ENCODE measurements at places on chromosomes 1 and 21. TPM values are rescaled to one million over a fixed set of nuclear protein-coding genes. Genes with fewer than 3 reads are reported as not detected.

- H3K4me1 ChIP-seq: peaks cover 27% of the 10 kb centered on the region
- no peak overlapping the region for H3K4me3 ChIP-seq
- no peaks in the 10 kb centered on the region for H3K27me3 ChIP-seq
- H3K36me3 ChIP-seq: no peaks in the 10 kb centered on the region
Measured at GRCh38 chr1:204098683-204099082, 25.8 kb downstream of the SOX13 start.

- H3K27me3 ChIP-seq: no peaks in the 10 kb centered on the region
- H3K4me3 ChIP-seq: no peak overlapping the region
- no peak overlapping the region for H3K27ac ChIP-seq
- peaks cover 95% of the 10 kb centered on the region for H3K4me1 ChIP-seq
- no peak for DNase-seq
- H3K36me3 ChIP-seq: no peaks in the 10 kb centered on the region
Measured at GRCh38 chr1:235289859-235290739, 37.9 kb downstream of the ARID4B start.

DNA sequence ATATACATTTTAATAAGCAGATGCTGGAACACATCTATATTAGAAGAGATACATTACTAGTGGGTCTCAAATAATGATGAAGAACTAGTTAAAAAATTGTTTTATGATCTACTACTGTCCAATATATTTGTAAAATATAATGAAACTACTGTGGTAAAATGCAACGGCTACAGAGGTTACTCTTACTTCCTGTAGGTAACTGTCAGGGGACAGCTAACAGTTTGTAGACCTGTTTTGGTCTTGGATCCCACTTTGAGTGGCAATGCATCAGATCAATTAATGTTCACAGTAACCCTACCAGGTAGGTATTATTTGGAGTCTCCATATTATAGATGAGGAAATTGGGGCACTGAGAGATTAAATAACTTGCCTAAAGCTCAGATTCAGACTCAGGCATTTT is 26.7 kb upstream of the MYSM1 start:
- no peak overlapping the region for H3K4me3 ChIP-seq
- no peak for DNase-seq
- H3K36me3 ChIP-seq: no peaks in the 10 kb centered on the region
- no peak overlapping the region for H3K27ac ChIP-seq

GRCh38 chr21:20004367-20004766 is 993.8 kb upstream of the NCAM2 start:
- H3K36me3 ChIP-seq: no peaks in the 10 kb centered on the region
- DNase-seq: no peak
- H3K4me1 ChIP-seq: no peaks in the 10 kb centered on the region
- no peak overlapping the region for H3K27ac ChIP-seq
- no peaks in the 10 kb centered on the region for H3K27me3 ChIP-seq

DNA sequence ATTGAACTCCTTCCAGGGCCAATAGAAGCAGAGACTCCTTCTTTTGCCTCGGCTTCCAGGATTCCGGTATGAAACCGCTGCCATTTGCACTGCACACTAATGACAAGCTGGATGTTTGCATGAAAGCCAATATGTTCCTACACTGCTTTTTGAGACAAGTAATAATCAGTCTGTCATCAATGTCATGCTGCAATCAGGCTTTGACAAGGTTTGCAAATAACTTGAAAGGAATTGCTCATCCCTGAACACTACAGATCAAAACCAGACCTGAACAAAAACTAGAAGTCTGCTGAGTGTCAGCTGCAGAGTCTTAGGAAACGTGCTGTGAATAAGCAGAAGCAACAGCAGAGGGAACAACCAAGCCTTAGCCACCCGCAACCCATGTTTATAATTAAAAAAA is 720.7 kb upstream of the CXADR start:
- no peaks in the 10 kb centered on the region for H3K36me3 ChIP-seq
- no peak for DNase-seq
- no peak overlapping the region for H3K27ac ChIP-seq
- H3K4me1 ChIP-seq: no peaks in the 10 kb centered on the region
- no peaks in the 10 kb centered on the region for H3K27me3 ChIP-seq

GRCh38 chr1:246081856-246082668 is 425.0 kb downstream of the SMYD3 start:
- H3K27ac ChIP-seq: no peak overlapping the region
- H3K4me3 ChIP-seq: no peak overlapping the region
- no peaks in the 10 kb centered on the region for H3K4me1 ChIP-seq
- no peaks in the 10 kb centered on the region for H3K27me3 ChIP-seq
- no peak for DNase-seq
- no peaks in the 10 kb centered on the region for H3K36me3 ChIP-seq

- H3K27me3 ChIP-seq: no peaks in the 10 kb centered on the region
- H3K4me1 ChIP-seq: no peaks in the 10 kb centered on the region
- no peak for DNase-seq
- no peak overlapping the region for H3K27ac ChIP-seq
- H3K4me3 ChIP-seq: no peak overlapping the region
- no peaks in the 10 kb centered on the region for H3K36me3 ChIP-seq
Measured at GRCh38 chr1:232184561-232185530, 445.1 kb downstream of the SIPA1L2 start.

DNA sequence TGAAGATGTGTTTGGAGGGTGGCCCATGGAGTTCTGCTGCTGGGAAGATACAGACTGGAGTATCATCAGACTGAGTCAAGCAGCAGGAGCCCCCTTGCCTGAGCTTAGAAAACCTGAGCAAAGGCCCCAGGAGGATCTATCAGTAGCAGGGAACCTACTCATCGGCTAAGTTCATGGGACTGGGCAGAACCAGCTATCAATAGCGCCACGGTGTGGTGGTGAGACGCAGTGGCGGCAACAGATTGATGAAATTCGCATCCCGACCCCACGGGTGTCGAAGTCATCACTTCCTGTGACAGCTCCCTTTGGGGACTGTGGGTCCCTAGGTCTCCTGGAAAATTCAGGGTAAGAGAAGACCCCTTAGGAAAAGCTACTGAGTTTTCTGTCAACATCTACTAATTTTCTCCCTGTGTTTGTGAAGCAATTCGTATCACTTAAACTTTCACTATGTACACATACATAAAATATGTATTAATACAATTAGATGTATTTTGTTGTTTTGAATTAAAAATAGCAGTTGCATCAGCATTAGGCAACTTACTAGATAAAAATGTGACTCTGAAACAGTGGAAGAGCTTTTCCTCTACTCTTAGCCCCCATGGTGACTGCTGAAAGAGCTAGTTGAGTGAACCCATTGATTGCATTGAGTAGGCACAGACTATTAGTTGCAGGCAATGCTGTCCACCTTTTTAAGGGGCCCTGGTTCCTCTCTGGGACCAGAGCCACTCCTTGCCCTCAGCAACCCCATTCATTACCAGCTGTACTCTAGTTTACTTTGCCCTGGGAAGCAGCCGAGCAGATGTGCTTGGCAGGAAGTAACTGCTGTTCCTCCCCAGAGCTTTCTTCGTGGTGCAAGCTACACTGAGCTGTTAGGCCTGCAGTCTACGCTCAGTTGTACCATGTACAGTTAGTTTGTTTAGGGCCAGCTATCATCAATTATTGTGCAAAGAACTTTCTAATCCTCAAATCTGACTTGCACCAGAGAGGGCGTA is 7.3 kb upstream of the CACNA1S start:
- H3K36me3 ChIP-seq: no peaks in the 10 kb centered on the region
- H3K4me3 ChIP-seq: no peak overlapping the region
- H3K27ac ChIP-seq: no peak overlapping the region
- H3K4me1 ChIP-seq: peaks cover 11% of the 10 kb centered on the region
- no peak for DNase-seq

DNA sequence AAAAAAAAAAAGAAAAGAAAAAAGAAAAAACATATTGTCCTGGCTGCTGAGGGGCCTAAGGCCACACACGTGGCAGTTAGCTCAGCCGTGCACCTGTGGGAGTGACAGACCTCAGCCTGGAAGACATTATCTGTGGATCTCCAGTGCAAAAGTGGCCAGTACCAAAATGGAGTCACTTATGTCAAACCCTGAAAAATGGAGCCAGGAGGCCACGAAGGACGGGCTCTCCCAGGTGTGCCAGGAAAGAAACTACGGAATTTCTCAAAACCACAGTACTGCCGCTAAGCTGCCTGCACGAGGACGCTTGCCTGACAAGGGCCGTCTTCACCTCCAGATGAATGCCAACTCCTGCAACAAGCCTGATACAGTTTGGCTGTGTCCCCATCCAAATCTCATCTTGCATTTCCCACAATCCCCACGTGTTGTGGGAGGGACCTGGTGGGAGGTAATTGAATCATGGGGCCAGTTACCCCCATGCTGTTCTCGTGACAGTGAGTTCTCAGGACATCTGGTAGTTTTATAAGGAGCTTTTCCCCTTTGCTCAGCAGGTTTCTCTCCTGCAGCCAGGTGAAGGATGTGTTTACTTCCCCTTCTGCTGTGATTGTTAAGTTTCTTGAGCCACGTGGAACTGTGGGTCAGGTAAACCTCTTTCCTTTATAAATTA is 5.3 kb upstream of the MIB2 start:
- DNase-seq: no peak
- no peaks in the 10 kb centered on the region for H3K27me3 ChIP-seq
- no peaks in the 10 kb centered on the region for H3K36me3 ChIP-seq

- no peaks in the 10 kb centered on the region for H3K36me3 ChIP-seq
- DNase-seq: no peak
- no peaks in the 10 kb centered on the region for H3K4me1 ChIP-seq
- H3K27me3 ChIP-seq: no peaks in the 10 kb centered on the region
Measured at GRCh38 chr1:237124856-237125462, 83.0 kb downstream of the RYR2 start.

GRCh38 chr1:67383999-67384638 is 46.1 kb downstream of the SERBP1 start:
- no peak overlapping the region for H3K4me3 ChIP-seq
- no peaks in the 10 kb centered on the region for H3K4me1 ChIP-seq
- no peaks in the 10 kb centered on the region for H3K36me3 ChIP-seq
- DNase-seq: no peak
- H3K27ac ChIP-seq: no peak overlapping the region
- H3K27me3 ChIP-seq: no peaks in the 10 kb centered on the region

- H3K36me3 ChIP-seq: no peaks in the 10 kb centered on the region
- peak; percentile 53 for DNase-seq
- H3K27ac ChIP-seq: no peak overlapping the region
- H3K4me1 ChIP-seq: no peaks in the 10 kb centered on the region
- no peak overlapping the region for H3K4me3 ChIP-seq
Measured at GRCh38 chr1:2805801-2806430, 4.4 kb upstream of the TTC34 start.

GRCh38 chr1:44798481-44799365 is 1.5 kb upstream of the PLK3 start:
- H3K4me3 ChIP-seq: no peak overlapping the region
- H3K27me3 ChIP-seq: no peaks in the 10 kb centered on the region
- H3K4me1 ChIP-seq: peaks cover 11% of the 10 kb centered on the region
- peak overlapping the region; percentile 96 for H3K27ac ChIP-seq
- DNase-seq: peak; percentile 80

DNA sequence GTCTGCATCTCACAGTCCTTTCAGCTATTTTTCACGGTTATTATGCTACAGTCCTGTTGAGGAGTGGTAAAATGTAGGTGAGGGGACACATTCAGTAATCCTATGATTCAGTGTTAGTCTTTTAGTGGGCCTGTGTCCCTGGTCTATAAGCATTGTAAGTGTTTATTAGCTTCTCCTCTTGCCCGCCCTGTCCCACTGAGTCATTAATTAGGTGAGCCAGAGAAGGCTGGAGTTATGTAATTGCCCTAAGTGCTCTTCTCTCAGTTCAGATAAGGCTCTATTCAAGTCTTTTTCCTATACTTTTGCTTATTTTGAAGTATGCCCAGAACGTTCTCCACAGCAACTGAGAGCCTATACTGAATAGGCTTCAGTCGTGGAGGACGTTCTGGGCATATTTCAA is 76.3 kb upstream of the ZRANB2 start:
- H3K4me1 ChIP-seq: no peaks in the 10 kb centered on the region
- no peak overlapping the region for H3K4me3 ChIP-seq
- no peak overlapping the region for H3K27ac ChIP-seq
- DNase-seq: no peak
- H3K27me3 ChIP-seq: no peaks in the 10 kb centered on the region

- H3K27ac ChIP-seq: no peak overlapping the region
- H3K4me1 ChIP-seq: no peaks in the 10 kb centered on the region
- H3K4me3 ChIP-seq: no peak overlapping the region
- H3K36me3 ChIP-seq: peaks cover 97% of the 10 kb centered on the region
- H3K27me3 ChIP-seq: no peaks in the 10 kb centered on the region
Measured at GRCh38 chr1:211287218-211287617, 28.1 kb downstream of the RCOR3 start.

GRCh38 chr1:204870160-204870912 is at the start of gene NFASC:
NFASC (plus strand) TSS chr1:204870862; CDS start chr1:204944316, 73,454 bp downstream.
- H3K4me3 ChIP-seq: no peak within 1 kb of the TSS
- H3K4me1 ChIP-seq: no peaks in the 10 kb centered on the region
- H3K36me3 ChIP-seq: no peaks in the 10 kb centered on the region
- no peak for DNase-seq

GRCh38 chr21:32795802-32796559 is 24.4 kb upstream of the PAXBP1 start:
- H3K27ac ChIP-seq: no peak overlapping the region
- H3K4me3 ChIP-seq: no peak overlapping the region
- peaks cover 7% of the 10 kb centered on the region for H3K4me1 ChIP-seq
- no peak for DNase-seq

DNA sequence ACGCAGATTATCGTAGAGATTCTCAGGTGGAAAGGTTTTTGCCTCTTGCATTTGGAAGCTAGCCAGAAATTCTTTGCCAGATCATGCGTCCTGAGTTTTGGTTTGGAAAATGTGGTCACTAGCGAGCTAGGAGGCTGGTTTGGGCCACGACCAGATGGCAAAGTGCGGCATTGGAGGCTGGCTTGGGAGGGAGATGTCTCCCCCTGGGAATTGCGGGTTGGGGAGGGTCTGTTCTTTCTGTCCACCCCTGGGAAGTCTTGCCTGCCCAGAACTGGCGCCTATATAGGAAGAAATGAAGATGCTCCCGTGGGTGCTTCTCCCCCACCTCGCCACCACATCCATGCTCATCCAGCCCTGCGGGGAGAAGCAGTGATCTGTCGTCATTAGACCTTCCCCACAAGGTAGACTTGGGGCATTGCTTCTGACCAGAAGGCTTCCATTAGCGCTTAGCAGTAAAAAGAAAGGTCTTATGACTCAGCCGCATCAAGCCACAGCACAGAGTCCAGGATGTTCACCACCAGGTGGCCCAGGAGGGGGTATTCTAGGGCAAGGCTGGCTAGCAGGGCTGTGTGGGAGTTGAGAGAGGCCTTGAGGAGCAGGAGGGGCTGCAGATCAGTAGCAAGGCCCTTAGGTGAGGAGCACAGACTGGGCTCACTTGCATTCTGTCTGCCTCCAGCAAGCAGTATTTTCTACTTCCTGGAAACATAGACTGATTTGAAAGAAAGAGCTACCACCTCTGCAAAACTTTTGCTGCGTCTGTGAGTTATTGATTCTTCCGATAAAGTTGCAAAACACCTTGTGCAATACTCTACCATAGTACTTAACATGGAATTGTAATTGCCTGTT is 1.5 kb upstream of the PTP4A2 start:
- DNase-seq: peak; percentile 88
- no peaks in the 10 kb centered on the region for H3K27me3 ChIP-seq
- peaks cover 54% of the 10 kb centered on the region for H3K4me1 ChIP-seq
- no peak overlapping the region for H3K4me3 ChIP-seq
- peak overlapping the region; percentile 98 for H3K27ac ChIP-seq

GRCh38 chr1:154944401-154945159 is 8.1 kb upstream of the PMVK start:
- H3K4me1 ChIP-seq: peaks cover 45% of the 10 kb centered on the region
- no peak for DNase-seq
- no peak overlapping the region for H3K27ac ChIP-seq

The KCNJ9 gene
- total RNA-seq: not detected
